ENCODE measurements at places on chromosomes 3 and 15. TPM values are rescaled to one million over a fixed set of nuclear protein-coding genes. Genes with fewer than 3 reads are reported as not detected.

LRRC2 gene
- total RNA-seq, result 2.5 TPM

SLC51B gene
- total RNA-seq, result not detected

GOLGA8S gene
- under 0.01 TPM for total RNA-seq

GABRR3 gene
- under 0.01 TPM for total RNA-seq

SEMA3B gene
- total RNA-seq, result 3.2 TPM

All from temporal lobe (tissue), 4 donors.